ENCODE measurements at places on chromosomes 5 and 9.

DNA sequence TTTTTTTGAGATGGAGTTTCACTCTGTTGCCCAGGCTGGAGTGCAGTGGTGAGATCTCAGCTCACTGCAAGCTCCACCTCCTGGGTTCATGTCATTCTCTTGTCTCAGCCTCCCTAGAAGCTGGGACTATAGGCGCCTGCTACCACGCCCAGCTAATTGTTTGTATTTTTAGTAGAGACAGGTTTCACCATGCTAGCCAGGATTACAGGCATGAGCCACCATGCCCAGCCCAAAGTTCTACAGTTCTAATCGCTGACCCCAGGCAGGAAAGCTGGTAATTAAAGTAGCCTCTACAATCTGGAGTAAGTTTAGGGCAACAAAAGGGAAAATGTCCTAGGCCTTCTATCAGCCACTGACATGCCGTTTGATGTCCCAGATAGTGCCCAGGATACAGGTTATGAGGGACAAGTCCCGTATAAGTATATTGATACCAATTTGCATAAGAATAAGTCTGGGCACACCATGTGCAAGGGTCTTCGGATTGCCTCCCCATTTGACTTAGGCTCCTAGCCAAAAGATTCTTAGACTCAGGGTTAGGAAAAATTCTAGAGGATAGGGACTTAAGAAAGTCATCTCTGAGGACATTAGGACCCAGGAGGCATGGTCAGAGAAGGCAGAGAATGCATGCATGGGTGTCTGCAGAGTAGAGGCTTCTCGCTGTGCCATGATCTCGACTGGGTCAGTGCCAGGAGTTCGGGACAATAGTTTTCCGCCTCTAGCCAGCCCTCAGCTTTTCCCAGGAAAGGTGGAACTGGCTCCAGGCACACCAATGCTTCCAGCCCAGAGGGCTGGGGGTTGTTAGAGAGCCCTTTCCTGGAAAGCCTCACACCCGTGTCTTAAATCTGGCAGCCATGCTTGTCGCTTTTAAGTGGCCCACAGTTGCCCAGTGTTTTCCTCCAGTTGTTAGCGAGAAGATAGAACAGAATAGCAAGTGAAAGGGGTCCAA lies 1111.1 kb downstream of the TAF11L14 start:
- DNase-seq = no peak

GRCh38 chr5:103523319-103523718 lies 39.3 kb downstream of the NUDT12 start:
- no peak for DNase-seq

DNA sequence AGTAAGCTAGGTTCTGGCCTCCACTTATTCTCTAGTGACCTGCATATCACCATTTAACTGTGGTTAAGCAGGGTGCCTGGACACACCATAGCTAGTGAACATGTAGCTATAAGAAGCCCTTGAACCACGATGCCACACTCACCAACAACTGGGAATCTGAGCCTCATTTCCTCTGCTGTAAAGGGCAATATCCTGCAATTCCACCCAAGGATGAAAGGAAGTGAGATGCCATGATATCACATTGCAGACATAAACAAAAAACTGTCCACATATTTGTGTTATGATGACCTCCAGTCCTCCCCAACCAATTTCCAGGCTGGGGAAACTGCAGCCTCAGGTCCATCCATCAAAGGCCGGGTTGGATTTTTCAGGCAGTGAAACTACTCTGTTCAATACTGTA lies 10.4 kb downstream of the TNIP1 start:
- peak; percentile 50 for DNase-seq

- no peak for DNase-seq
Measured at GRCh38 chr5:37738865-37739488, 100.9 kb downstream of the GDNF start.

- DNase-seq = no peak
Measured at GRCh38 chr9:37370282-37370681, 52.2 kb upstream of the GRHPR start.

DNA sequence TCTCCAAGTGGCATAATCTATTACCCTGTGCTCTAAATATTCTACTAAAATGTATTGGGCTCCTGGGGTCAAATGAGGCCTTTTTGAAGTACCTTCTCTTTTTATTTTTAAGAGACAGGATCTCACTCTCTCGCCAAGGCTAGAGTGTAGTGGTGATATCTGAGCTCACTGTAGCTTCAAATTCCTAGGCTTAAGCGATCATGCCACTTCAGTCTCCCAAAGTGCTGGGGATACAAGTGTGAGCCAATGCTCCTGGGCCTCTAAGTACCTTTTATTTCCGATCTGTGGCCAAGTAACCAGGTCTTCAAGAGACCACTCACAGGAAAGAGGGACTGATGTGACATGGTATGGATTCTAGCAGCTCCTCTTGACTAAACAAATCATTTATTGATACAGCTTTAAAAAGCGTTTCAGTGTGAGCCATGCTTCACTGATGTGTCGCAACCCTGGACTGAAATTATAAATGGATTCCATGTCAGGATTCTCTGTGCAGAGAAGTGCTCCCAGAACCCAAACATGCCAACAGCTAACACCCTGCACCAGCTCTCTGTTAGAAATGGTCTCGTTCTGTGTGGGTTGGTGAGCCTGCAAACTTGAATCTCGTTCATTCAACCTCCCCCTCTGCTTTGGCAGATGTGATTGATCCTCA lies 477.8 kb downstream of the HINT1 start:
- DNase-seq = no peak

DNA sequence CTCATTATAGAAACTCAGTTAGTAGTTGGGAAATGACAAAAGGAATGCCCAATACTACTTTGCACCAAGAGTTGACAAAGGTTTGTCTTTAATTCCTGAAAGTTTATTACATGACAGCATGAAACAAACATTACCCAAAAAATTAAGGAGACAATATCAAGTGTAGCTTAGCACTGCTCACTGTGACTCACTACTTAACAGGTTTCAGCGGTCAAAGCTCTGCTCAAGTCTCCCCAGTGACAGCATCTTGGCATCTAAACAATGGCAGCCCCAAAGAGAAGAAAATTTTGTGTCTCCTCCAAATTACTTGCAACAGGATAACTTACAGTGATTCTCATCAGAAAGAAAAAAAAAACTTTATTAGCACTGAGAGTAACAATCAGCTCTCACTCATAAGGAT lies 1030.2 kb downstream of the EFNA5 start:
- DNase-seq = no peak

DNA sequence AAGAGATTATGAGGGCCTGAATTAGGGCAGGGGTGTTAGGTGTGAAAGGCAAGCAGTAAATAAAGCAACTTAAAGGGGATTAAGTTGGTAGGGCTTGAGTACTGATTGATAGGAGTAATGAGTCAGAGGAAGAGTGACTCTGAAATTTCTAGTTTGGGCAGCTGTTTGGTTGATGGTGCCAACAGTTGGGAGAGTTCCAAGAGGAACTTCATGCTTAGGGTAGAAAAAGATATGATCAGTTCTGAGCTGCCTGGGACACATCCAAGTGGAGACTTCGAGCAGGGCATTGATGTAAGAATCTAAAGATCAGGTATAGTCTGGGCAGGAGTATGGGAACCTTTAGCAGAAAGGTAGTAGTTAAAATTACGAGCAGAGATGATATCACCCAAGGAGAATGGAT lies 10.2 kb downstream of the MAMDC2 start:
- DNase-seq = no peak

DNA sequence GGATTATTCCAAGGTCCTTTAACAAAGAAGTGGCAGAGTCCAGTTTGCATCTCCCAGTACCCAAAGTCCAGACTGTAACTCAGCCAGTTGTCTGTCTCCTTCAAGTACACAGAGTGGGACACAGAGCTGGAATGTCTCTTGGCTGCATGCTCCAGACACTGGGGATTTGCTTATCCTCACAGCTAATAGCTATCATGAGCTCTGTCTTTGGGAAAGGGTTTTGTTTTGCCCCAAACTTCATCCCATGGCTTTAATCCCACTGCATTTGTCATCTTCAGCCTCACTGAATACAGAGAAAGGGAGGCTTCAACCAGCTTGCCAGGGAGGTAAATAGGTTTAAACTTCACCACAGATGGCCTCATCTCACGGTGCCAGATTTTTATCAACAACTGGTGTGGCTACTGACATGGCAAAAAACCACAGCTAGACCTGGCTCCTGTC lies 412.2 kb upstream of the SLC24A2 start:
- DNase-seq = no peak

DNA sequence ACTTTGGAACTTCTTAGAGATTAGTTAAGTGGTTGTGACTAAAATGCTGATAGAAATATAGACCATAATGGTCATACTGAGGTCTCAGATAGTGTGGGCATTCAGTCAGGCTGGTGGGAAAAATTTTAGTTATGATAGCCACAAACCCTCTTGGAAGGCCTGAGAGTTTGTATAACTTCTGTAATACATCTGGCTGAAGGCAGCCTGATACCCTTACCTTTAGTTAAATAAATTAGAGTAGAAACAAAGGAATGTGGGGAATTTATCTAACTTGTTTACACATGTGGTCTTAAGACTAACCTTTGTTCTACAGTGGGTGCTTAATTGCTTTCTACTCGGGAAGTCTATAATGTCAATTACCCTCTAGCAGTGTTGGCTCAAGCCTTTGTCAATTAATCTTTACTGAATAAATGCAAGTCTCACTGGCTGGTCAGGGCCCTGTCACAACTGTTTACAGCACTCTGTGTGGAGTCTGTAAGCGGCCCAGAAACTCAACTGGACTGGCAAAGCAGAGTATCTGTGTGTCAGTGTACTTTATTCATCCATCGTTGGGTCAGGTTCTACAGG lies 184.0 kb downstream of the FBXO4 start:
- DNase-seq = no peak

DNA sequence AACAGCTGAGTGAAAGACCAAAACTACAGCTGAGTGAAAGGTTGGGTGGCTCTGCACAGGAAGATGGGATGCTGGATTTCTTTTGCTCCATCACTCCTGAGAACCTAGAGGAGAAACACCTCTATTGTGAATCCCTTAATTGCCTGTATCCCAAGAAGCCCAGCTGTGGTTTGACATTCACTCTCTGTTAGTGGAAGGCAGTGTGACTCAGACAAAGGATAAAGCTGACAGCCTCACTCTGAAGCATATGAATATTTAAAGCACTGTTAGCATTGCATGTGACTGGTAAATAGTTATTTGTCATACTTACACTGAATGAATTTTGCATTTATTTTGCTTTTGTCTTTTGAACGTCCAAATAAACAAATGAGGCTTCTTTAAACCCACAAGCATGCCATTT lies 367.1 kb upstream of the RIOK2 start:
- peak; percentile 47 for DNase-seq

DNA sequence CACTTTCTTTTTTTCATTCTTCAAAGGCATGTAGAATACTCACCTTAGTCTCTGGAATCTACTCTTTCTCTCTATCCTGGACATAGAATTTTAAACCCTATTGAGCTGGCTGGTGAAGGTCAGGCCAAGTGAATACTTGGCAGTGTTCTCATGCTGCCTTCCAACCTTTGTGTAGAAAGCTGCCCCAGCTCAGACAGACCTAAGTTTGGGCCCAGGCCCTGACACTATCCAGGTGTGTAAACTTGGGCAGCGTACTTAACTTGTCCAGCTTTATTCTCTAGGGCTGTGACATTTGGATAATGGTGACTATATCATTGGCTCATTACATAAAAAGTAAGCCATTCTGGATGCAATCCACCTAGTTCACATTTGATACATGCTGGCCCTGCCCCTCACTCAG lies 298.3 kb downstream of the IRX1 start:
- no peak for DNase-seq

- peak; percentile 46 for DNase-seq
Measured at GRCh38 chr9:17063535-17064135, 71.2 kb upstream of the CNTLN start.

- no peak for DNase-seq
Measured at GRCh38 chr9:131296460-131296859, 6.9 kb downstream of the PLPP7 start.

DNA sequence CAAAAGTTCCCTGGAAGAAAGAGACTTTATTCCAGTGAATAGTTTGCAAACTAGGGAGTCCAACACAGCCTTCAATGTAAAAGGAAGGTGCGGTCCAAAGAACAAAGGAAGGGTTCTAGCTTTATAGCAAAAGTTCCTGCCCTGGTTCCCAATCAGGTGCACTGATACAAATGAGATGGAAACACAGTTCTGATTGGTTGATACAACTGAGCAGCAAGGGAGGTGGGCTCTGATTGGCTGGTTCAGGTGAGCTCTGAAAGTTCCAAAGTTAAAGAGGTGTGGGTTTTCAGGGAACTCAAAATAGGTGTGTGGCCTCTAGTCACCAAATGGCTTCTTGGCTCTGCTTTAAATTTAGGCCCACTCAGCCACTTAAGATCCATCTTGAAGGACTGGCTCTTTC lies 43.1 kb downstream of the P4HA2 start:
- DNase-seq = no peak

DNA sequence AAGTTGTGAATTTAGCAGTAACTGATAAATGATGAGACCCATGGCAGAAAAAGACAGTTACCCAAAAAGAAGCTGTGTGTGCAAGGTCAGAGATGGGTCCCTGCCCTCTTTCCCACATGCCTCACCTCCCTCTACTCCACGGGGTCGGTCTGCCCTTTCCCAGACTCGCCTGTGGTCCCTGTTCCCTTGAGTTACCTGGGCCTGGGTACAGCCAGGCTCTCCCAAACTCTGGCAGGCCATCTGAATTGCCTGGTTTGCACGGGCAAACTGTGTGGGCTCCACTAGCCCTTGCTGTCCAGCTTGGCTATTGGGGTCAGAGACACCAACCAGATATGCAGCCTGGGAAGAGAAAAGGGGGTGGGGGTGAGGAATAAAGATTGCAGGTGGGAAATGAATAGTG lies 18.4 kb upstream of the TPM2 start:
- no peak for DNase-seq

DNA sequence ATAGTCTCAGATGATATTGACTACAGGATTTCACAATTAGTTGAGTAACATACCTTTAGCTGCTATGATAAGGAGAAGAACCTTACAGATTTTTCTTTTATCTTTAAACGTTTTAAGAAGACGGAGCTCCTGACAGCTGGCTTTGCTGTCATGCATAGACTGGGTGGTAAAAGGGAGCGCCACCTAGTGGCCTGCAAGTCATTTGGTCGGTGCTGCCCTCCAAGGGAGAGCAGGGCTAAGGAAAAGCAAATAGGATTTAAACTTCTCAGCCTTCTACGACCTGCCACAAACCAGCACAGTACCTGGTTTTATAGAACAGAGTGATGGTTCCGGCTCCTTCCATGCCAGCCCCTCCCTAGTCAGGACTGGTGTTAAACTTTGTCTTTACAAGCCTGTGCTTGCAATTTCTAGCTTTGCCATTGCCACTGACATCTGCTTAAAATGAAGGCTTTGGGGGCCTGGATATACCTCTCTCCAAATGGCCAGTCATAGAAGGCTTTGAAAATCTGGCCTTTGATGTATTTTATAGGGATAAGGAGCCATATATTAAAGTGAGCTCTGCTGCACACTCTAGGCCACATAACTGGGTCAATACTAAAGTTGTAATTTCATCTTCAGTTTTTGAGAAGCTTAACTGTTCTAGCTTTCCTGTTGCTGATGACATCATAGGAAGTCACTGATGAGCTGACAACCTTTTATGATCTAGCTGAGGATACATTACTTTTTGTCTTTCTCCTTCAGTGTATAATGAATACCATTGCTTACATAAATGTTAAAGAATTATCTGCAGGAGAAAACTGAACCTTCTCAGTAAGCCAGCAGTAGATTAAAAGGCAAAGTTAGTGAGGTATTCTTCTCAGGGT lies 31.1 kb upstream of the ADAMTSL1 start:
- DNase-seq = peak; percentile 72
